ENCODE measurements at places on chromosomes 5 and 9.

DNA sequence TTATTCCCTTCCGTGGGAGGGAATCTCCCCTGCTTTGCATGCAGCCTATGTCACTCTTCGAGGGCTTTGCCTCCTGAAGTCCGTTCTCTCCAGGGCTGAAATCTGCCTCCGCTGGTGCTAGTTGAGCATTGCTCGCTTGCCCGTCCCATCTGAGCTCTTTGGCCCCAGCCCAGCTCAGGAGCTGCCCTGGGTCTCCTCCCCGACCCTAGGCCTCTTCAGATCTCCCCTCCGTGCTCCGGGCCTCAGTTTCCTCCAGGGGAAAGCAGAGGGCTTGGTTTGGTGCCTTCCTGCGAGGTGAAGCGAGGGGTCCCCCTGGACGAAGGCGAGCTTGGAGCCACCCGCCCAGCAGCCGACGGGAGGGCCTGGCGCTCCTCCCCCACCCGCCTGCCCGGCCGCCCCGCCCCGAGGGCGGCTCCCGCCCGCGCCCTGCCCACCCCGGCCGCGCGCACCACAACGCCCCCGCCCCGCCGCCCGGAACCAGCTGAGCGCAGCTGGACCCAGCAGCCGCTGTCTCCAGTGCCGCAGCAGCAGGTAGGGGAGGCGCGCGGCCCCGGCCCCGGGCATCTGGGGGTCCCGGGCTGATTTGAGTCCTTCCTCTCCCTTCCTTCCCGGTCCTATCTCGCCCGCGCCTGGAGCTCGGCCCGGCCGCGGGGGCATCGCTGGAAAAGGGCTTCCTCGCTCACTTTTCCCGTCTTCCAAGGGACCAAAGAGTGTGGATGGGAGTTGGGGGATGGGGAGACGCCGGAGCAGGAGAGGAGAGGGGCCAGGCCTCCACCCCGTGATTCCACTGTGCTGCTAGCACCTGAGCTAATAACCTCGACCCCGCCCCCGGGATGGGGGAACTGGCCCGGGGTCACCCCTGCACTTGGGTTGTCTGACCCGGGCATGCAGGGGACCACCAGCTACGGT lies at the start of gene GSN:
GSN (plus strand) TSS at position 474 of the 909 bp plus-strand sequence. CDS start 33,810 bp downstream, outside the sequence.
- DNase-seq: no peak

DNA sequence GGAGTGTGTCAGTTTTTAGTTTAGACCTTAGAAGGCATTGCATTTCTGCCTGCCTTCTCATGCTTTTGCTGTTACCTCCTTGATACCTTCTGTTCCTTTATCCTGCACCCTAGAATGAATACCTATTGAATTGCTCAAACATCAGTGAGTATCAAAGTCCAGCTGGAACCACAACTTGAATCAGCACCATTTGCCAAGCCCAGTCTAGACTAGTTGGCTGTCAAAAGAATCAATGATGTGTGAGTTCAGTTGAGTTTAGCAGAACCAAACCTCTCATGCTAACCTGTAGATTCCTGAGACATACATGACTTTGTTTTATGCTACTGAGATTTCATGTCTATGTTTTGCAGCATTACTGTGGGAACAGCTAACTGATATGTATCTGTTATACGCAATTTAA lies 116.6 kb downstream of the FAM170A start:
- no peak for DNase-seq

- no peak for DNase-seq
These were observed 45.5 kb downstream of the ECPAS start for GRCh38 chr9:111438541-111439235.

DNA sequence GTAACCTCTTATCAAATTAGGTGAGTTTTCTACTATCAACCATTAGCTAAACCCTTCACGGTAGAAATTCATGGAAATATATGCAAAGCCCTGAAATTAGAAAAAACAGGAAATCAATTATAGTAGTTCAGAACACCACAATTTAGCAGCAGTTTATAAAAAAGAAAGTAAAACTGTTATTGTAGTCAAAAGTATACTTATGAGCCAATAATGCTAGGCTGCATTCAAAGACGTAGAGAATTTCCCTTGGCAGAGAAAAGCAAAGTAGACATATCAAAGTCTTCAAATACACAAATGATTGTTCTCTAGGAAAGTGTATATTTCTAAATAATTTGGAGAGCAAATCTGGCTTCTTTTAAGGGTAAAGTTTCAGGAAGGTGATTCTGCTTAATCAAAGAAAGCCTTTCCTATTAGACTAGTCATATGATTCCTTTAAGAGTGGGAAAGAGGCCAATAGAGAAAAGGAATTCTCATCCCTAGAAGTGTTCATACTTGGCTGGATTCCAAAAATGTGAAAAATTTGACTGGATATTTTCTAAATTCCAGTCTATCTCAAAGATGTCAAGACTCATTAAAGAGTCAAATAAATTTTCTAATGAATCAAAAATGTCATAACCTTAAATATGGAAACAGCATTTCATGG lies 185.5 kb downstream of the SMC2 start:
- DNase-seq: no peak

- DNase-seq: no peak
These were observed 221.2 kb downstream of the TMEM167A start for GRCh38 chr5:82855893-82856550.

GRCh38 chr5:75584641-75585040 lies 26.6 kb upstream of the ANKDD1B start:
- no peak for DNase-seq

DNA sequence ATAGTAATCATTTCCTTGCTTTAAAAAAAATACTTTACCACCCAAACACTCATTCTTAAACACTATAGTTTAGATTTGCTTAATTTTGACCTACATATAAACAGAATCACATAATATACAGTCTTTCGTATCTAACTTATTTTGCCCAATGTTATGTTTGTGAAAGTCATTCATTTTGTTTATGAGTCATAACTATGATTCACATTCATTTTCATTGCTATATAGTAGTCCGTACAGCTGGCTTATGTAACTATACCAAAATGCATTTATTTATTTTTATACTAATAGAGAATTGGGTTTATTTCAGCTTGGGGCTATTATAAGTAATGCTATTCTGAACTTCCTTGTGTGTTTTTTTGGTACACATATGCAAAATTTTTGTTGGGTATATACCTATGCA lies 33.9 kb upstream of the FOXI1 start:
- DNase-seq: no peak

All from HFF-Myc (cell line).